ENCODE measurements at places on chromosomes 16 and 17.
A peak's percentile ranks its signal among the peaks of the same experiment; 100 is the strongest.

DNA sequence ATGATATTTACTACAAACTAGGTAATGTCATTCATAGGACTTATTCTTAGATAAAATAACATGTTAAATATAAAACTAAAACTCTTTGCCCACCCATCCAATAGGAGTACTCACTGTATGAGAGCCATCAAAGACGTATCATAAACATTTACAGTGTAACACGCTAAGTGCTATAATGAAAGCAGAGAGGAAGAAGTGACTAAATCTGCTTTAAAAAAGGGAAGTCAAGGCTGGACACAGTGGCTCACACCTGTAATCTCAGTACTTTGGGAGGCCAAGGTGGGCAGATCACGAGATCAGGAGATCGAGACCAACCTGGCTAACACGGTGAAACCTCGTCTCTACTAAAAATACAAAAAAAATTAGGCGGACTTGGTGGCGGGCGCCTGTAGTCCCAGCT lies 32.4 kb downstream of the SPAG9 start:
- no peak for DNase-seq

DNA sequence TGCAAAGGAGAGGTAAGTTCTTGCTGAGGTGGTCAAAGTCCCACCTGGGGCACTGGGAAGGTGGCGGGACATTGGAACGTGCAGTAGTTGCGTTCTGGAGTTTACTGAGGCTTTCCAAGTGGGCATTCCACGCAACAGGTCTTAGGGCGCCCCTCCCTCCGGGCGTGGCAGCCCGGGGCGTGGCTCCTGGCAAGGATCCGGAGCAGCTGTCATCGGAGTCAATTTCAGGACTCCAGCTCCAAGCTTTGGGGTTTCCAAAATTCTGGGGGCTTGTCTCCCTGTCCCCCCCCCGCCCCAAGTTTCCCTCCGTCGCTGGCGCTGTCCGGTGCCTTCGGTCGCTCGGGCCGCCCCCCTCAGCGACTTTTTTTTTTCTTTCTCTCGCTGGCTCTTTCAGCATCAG lies 43.1 kb upstream of the AMZ2 start:
- DNase-seq = no peak

DNA sequence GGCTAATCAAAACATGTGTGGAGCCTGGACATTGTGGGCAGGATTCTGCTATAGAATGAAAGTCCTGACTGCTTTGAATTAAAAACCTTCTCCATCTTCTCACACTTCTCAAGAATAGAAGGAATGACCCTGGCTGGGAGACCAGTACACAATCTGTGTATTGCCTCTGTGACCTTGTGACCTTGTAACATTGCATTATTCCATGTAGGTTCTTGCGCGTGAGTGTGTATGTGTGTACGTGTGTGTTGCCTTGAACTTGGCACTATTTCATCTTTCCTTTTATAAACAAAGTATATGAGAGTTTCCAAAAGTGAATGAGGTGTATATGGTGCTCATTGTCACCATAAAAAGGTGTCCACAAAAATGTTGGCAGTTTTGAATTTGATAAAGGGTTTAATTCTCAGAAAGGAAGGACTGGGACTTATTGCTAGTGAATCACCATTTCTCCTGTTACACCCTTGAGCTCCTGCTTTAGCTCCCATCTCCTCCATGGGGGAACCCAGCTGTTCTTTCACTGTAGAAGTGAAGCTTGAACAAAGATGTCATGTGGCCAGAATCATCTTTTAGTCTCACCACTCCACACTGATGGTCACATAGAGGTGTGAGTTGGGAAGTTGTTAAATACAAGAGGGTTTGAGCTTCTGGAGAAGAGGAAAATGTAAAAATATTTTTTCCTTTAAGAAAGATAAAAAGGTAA lies 244.9 kb downstream of the FTO start:
- no peak for DNase-seq

GRCh38 chr17:4247971-4248388 lies 15.8 kb downstream of the ANKFY1 start:
- DNase-seq = peak; percentile 74

GRCh38 chr16:7976125-7976524 lies 614.2 kb downstream of the TMEM114 start:
- no peak for DNase-seq

DNA sequence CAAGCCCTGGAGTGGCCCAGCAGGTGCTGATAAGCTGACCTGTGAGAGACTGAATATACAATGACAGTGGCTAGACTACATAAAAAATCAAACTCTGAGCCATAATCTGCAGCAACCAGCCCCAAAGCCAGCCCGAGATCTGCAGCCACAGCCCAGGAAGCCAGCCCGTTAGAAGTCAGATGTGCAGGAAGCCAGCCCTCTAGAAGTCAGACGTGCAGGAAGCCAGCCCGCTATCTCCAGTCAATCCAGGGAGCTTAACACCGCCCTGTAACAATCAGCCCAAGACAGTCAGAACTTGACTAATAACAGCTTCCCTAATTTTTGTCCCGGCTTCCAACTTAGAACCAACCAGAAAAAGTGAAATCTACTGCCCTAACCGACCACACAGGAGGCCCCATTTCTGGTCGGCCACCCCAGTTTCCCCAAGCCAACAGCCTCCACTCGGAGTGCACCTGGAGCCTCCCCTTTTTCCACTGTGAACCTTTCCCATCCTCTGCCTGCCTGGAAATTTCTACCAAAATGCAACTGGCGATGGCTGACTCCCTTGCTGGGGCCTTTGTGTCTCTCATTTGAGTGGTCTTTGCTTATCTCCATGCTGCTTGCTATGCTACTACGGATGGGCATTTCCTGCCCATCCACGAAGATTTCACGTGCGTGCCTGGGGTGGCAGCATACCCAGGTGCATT lies 769.3 kb downstream of the KCNJ18 start:
- no peak for DNase-seq

- DNase-seq = no peak
Measured at GRCh38 chr16:50594308-50595260, 46.4 kb downstream of the NKD1 start.

- no peak for DNase-seq
Measured at GRCh38 chr16:21990381-21990944, 10.5 kb downstream of the PDZD9 start.
